H54 (cell line): ENCODE measurements at places on chromosomes 5 and 9.

GRCh38 chr5:140113180-140113698, 670 bp upstream of the PURA start:
- DNase-seq = no peak

DNA sequence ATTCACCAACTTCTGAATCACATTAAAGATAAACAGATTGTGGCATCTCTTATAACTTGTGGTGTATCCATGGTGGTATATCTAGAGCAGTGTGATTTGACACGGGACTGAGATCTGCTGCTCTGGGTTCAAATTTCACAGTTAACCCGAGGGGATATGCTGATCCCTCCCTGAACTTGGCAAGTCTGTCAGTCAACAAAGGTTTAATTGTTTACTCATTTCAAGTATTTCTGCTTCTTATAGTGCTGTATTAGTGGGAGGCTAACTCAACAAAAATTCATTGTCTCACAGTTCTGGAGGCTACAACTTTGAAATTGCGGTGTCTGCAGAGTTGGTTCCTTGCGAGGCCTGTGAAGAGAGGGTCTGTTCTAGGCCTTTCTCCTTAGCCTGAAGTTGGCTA, 1175.2 kb downstream of the PTPRD start:
- DNase-seq = no peak

- no peak for DNase-seq
Measured at GRCh38 chr9:91151718-91152095, 210.0 kb downstream of the AUH start.

GRCh38 chr5:61055434-61056006, 106.7 kb downstream of the SMIM15 start:
- DNase-seq = peak; percentile 5

DNA sequence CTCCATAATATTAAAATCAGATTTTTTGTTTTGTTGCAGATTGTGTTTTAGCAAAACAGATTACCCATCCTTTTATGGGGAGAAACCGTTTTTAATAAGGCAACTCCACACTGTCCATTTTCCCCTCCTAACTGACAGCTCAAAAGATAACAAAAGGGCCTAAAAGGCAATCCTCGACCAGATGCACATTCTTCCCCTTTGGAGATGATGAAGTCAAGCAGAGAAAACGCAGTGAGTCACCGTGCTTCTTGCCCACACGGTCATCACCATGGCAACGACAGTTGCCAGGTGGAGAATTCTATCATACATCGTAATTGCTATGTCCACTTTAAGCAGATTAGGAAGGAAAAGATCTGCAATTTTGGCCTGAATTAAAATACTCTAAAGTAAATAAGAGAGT, 96.4 kb downstream of the DIRAS2 start:
- DNase-seq = peak; percentile 14

DNA sequence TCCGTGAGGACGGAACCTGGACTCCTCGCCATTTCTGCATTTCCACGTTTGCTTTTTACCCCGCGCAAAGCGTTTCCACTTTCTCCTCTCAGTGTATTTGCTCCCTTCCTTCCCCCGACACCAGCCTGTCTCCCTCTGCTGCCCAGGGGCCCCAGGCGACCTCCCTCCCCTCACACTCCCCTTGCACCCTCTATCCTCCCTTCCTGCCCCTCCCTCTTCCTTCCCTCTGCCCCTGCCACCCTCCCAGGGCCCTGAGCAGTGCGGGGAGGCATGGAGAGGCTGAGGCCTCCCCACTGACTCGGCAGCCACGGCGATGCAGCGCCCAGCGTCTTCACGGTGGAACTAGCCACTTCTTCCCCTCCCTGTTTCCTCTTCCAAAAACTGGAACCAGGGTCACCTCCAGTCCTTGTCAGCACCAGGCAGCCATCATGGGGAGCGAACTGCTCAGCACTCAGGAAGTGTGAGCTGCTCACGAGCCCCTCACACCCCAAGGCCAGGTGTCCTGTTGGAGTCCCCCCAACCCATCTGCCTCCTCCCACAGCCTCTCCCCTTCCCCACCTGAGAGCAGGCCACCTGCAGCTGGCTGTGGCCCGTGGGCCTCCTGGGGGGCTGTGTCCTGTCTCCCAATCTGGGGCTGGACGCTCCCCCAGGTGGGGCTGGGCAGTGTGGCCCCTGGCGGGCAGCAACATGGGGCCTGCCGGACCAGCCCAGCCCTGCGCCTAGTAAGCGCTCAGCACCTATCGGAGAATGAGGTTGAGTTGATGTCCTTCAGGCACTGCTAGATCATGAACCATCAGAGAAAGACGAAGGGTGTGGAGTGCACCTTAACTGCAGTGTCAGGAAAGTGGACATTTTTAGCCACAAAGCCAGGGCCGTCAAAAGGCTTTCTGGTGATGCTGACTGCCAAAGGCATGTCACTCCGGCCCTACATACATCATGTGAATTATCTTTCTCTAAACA, 17.5 kb downstream of the UBE2QL1 start:
- DNase-seq = no peak

GRCh38 chr9:136136127-136136925, 17.7 kb upstream of the TMEM250 start:
- DNase-seq = no peak

DNA sequence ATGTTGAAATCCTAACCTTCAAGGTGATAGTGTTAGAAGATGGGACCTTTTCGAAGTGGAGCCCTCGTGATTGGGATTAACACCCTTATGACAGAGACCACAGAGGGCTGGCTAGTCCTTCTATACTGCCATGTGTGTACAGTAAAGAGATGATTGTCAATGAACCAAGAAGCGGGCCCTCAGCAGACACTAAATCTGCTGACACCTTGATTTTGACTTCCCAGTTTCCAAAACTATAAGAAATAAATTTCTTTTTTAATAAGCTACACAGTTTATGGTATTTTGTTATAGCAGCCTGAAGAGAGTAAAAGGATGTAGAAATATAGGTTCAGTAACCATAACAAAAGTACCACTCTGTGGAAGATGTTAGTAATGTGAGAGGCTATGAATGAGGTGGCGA, 419.0 kb upstream of the NUDT12 start:
- no peak for DNase-seq

- no peak for DNase-seq
Measured at GRCh38 chr5:98774192-98775033, 950 bp downstream of the RGMB start.
